ENCODE measurements at places on chromosomes 3 and 15.

DNA sequence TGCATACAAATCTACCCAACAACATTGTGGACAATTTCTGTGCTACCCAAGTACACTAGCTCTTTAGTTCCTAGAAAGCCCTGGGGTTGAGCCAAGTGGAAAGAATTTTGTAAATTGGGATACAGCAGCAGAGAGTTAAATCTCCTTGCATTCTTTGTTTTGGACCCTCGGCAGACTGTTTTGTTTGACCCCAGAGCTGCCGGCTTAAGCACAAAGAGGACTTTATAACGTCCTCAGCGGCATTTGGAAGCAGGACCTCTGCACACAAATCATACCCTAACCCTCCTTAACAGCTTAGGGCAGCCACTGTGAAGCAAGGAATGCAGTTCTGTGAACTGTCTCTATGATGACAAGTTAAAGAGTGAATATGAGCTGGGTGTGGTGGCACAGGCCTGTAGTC is 415.3 kb downstream of the CNTN4 start:
- DNase-seq, result no peak

GRCh38 chr3:154657218-154657617 is 227.2 kb upstream of the GPR149 start:
- no peak for DNase-seq

- DNase-seq, result no peak
Measured at GRCh38 chr3:158780766-158781165, 21.1 kb upstream of the MFSD1 start.

- no peak for DNase-seq
Measured at GRCh38 chr3:15096046-15096445, 2.9 kb downstream of the RBSN start.

GRCh38 chr15:89587955-89588354 is 12.7 kb downstream of the TICRR start:
- DNase-seq, result no peak

GRCh38 chr3:69319652-69320051 is 66.2 kb downstream of the FRMD4B start:
- no peak for DNase-seq

GRCh38 chr15:31483053-31483985 is 156.7 kb downstream of the KLF13 start:
- peak; percentile 61 for DNase-seq

GRCh38 chr3:180116658-180117057 is 79.9 kb upstream of the PEX5L start:
- no peak for DNase-seq

DNA sequence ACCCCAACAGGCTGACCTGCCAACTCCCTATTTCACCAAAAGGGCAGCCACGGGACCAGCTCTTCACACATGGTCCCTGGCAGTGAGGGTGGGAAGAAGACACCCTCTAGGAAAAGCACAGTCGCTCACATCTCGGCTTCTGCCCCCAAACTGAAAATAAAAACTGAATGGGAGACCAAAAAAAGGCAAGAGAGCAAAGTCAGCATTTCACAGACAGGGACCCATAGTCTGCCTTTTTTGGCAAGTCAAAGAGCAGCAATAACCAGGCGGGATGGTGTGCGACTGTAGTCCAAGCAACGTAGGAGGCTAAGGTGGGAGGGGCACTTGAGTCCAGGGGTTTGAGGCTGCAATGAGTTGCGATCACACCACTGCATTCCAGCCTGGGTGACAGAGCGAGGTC is 154.1 kb downstream of the ADAMTS17 start:
- no peak for DNase-seq

DNA sequence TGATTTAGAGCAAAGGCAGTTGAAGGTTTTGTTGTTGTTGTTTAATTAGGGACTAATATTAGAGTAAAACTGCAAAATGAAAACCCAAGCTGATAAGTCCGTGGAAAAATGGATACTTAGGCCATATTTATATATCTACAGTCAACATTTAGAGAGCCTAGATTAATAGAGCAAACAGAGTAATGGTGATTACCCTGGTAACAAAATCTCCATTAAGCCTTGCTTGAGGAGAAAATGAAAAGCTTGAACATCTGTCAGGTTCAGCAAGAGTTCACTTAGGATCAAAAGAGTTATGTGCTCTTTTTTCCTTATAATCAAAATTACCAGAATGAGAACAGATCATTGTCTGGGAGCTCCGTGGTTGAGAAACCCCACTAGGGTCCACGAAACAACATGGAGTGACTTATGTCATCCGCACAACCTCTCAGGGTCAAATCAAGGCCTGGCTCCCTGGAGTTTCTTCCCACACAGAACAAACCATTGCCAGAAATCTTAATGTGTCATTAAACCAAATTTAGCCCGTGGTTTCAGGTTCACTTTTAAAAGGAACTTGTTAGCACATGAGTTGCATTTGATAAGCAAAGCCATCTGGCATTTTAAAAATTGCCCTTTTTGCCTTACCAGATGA is 381.2 kb downstream of the GABRB3 start:
- no peak for DNase-seq

GRCh38 chr15:78715434-78715833 is 74.4 kb upstream of the CHRNB4 start:
- DNase-seq, result no peak

DNA sequence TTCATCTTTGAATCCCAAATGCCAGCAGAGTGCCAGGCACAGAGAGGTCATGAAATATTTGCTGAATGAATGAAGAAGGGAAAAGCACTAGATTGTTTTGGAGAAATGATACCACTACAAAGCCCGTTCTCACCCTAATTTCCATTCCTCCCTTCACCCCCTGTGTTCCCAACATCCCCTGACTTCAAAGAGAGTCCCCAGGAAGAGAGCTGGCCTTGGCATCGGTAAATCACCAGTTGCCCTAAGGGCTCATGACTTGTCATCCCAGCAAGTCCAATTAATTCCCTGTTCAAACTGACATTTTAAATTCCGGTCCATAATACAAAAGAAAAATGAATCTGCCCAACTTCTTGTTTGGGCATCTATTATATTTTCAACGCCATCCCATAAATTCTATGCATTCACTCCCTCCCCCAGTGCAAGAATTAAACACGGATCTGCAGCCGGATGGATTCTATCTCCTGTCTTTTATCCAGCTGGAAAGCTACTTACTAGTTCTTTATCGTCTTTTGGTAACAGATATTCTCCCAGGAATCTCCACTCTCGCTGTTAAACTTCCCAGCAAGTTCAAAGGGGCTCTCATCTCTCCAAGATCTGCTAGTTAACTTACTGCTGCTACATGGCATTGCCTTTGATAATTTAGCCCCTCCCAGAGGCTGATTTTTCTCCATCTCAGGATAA is 63.9 kb upstream of the TSC22D2 start:
- no peak for DNase-seq

DNA sequence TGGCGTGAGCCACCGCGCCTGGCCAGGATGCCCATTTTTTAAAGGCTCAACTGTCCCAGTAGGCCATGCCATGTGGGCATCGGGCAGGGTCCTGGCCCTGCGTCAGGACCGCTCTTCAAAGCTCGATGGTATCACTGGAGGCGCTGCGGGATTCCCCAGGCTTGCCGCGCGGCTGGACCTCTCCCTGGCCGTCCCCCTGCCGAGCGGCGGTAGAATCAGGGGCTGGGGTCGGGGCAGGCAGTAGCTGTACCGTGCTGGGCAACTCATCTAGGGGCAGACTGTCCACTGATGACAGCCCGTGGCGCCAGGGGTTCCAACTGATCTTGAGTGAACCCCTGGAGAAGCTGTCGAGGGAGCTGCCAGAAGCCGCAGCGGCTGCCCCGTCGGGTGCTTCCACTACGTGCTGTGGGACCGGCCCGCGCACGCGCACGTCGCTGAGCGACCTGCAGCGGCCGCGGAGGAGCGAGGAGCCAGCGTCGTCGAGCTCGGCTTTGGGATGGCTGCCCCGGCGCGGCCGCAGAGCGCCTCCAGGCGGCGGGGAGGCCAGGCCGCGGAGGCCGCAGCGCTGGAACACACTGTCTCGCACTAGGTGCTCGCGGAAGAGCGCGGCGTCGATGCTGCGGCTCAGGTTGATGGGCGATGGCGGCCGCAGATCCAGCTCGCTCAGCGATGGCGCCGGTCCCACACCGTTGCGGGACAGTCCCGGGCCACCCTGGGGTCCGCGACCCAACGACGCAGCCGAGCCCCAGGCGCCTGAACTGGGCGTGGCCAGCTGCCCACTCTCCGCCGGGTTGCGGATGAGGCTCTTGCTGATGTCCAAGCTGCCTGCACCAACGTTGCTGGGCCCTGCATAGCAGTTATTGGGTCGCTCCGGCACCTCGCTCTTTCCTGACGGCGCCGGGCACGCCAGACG is 5.8 kb downstream of the PRRT3 start:
- peak; percentile 84 for DNase-seq

DNA sequence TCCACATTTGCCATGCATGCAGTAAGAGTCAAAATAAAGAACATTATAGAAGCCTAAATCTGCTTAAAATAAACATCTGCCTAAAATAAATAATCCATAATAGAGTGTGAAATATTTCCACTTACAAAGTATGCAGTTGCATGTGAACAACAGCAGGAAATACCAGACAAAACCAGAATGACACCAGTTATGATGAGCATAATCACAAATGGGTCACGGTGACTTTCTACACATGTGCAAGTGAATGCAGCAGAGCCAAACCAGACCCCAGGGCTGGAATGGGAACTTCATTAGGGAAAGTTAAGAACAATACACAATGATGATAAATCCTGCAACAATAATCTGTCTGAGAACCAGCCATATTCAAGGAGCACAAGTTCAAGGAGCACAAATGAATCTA is 615.5 kb downstream of the ROBO2 start:
- DNase-seq, result no peak
